ENCODE measurements at places on chromosomes 6 and 20.
A peak's percentile ranks its signal among the peaks of the same experiment; 100 is the strongest.

DNA sequence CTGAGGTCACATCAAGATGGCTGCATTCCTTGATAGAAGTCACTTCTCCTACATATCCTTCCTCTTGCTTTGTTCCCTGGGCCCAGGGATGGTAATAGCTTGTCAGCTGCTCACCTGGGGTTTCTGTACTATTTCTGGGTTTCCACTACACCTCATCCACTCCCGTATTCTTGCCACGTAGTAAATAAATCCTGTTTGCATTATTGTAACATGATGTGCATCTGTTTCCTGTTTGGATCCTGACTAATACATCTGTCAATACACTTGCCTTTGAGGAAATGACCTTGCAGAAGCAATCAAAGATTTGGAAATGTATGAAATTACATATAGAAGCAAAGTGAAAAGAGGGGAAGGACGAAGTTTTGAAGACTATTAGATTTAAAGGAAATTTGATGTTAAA is 619.0 kb downstream of the PHF3 start:
- no peak for DNase-seq

- DNase-seq = no peak
Observed at GRCh38 chr6:155311583-155311982, 2.7 kb downstream of the TFB1M start.

DNA sequence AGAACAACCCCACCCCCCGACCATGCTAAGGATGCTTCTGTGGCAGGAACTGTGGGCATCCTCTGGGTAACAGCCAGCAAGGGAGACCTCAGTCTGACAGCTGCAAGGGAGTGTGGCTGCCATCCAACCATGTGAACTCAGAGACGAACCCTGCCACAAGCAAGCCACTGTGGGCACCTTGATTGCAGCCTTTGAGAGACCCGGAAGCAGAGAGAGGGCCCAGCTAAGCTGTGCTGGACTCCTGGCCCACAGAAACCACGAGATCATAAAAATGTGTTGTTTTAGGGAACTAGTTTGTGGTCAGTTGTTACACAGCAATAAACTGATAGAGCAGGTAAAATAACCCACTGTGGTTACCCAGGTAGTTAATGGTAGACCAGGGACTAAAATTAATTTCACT is 414.6 kb downstream of the CDH26 start:
- no peak for DNase-seq

GRCh38 chr6:112029045-112029822 is 24.7 kb upstream of the CCN6 start:
- DNase-seq = peak; percentile 58

GRCh38 chr6:2791450-2791974 is 26.3 kb downstream of the WRNIP1 start:
- no peak for DNase-seq

DNA sequence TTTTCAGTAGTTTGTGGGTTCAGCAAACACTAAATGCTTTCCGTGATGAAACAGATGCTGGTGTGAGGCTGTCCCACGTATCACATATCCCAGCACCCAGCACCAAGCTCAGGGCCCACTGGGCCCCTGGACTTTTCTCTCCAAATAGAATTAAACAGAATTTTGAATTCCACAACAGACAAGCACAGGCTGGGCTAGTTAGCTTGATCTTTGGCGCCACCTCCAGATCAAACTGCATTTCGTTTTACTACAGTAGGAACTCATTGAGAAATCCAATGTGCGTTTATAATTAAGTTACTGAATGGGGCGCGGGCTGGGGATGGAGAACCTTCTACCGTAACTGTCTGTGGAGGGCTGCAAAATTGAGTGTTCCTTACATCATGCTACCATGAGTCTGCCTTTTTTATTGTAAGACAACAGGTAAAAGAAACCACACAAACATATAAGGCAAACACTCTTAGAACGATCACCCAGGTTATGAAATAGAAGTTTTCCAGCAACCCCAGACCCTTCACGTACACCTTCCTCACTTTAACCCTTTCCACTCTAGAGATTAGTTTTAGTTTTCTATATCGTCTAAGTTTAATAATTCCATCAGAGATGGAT is 107.8 kb downstream of the ZFP64 start:
- DNase-seq = peak; percentile 67

- DNase-seq = peak; percentile 3
Observed at GRCh38 chr6:68506911-68507310, 128.2 kb upstream of the ADGRB3 start.

DNA sequence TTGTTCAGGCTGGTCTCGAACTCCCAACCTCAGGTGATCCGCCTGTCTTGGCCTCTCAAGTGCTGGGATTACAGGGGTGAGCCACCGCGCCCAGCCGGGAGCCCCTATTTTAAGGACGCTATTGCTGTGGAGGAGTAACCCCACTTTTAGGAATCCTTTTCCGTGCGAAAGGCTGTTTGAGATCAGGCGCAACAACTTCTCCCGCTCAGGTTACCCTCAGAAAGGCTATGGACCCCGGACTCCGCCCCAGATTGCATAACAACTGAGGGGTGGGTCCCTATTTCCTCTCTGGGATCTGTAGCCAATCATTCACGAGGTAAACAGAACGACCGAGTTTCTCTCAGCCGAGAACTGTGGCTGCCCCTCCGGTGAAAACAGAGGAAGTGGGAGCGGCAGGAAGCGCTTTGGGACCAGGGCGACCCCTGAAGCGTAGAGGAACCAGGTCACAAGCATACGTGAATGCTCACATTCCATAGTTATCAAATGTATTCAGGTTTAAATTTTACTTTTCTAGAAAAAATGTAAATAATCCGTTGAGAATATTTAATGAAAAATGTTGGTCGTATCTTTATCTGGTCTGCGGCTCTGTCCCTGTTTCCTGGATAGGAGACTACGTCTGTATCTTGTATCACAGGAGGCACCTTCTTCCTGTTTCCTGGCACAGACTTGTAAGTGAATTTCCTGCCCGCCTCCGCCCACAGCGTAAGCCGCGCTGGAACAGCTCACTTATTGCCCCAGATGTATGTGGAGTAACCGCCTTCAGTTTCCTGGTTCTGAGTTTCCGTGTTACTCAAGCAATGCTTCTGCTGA is 26.8 kb downstream of the HLA-E start:
- peak; percentile 89 for DNase-seq

Data from fibroblast of skin of right biceps (primary cell).